Activated CD8-positive, alpha-beta memory T cell treated with anti-CD3 and anti-CD28 coated beads, Interleukin-2, amount 50 U/mL, for 48 hours (primary cell): ENCODE measurements at places on chromosomes 2 and 18.

GRCh38 chr2:95667480-95667879 is 75.7 kb downstream of the TRIM43 start:
- DNase-seq = no peak

DNA sequence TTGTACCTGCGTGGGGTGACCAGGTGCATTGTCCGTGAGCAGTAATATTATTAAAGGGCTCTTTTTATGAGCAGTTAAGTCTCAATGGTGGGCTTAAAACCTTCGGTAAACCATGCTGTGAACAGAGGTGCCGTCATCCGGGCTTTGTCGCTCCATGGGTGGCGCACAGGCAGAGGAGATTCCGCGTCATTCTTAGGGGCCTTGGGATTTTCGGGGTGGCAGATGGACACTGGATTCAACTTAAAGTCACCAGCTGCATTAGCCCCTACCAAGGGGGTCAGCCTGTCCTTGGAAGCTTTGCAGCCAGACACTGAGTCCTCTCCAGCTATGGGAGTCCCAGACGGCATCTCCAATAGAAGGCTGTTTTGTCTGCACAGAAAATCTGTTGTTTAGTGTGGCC is 107.7 kb downstream of the NFATC1 start:
- DNase-seq = peak; percentile 46

DNA sequence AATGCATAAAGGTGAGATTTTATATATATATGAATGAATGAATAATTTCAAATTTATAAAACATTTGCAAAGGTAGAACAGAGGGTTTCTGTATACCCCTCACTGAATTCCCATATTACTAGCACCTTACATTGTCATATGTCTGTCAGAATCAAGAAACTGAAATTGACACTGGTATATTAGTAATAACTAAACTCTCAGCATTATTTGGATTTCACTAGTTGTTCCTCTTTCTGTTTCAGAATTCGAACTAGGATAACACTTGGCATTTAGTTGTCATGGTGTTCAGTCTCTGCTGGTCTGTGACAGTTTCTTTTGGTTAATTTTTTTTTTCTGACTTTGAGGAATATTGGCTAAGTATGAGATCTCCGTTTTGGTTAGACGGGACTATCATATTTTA is 275.9 kb downstream of the DCC start:
- no peak for DNase-seq

GRCh38 chr2:160373666-160374065 is 119.9 kb downstream of the RBMS1 start:
- DNase-seq = no peak

DNA sequence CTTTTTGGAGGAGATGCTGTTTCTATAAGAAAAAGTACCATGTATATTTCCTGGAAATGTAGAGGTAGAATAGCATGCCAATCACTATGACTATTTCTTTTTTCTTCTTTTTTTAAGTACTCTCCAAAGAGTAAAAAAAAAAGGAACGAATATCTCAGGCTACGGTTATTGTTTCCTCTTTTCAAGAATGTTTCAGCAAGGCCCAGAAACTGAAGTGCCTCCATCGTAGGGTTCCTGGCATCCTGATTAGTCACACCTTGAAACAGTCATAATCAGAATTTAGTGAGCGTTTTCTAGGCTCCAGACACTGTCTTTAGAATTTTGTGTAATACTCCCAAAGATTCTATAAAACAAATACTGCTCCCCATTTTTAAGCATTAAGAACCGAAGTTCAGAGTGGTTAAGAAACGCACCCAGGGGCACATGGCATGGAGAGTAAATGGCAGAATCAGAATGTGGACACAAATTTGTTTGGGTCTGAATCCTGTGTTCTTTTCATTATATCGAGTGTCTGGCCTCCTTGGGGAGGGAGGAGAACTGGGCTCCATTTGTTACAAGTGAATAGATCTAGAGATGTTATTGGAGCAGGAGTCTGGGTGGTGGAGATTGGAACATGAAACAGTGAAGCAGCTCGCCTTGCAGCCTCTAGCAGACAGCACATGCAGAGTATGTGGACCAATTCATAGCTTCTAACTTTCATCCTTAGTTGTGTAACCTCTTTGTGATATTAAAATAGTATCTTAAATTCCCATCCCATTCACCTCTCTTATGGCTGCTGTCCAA is 26.7 kb downstream of the ZEB2 start:
- no peak for DNase-seq

DNA sequence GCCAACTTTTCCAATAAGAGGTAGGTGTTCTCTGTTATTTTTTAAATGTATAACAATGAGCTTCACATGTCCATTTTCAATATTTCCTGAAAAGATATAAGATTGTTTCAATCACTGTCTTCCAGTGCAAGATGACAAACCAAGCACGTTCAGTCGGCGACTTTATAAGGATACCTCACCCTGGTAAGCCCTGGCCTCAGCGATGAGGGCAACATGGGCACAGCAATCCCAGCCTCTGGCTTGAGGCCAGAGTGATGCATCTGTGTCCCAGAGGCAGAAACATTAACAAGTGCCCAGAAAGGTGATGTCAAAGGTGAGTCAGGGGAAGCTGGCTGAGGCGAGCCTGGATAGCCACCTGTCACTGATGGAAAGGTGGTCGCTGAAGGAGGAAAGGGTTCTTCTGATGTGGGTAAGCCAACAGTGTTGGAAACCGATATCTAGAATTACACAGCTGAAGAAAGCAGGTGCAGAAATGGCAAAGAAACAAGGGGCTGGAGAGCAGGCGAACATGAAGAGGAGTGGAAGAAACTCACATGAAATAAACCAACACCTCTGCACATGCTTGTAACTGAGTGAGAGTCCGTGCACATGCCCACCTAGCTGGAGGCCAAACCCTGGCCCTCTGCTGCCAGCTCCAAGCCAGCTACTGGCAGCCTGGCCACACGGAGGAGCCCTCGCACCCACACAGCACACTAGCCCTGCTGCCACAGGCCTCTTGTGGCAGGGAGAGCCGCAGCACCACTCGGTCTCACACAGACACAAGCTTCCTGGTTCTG is 65.5 kb downstream of the FBXO15 start:
- DNase-seq = peak; percentile 77

GRCh38 chr2:204018717-204019116 is 82.2 kb downstream of the ICOS start:
- no peak for DNase-seq

- DNase-seq = no peak
Measured at GRCh38 chr2:60499651-60500265, 53.7 kb downstream of the BCL11A start.

- no peak for DNase-seq
Measured at GRCh38 chr18:44602380-44602779, 78.3 kb upstream of the SETBP1 start.

DNA sequence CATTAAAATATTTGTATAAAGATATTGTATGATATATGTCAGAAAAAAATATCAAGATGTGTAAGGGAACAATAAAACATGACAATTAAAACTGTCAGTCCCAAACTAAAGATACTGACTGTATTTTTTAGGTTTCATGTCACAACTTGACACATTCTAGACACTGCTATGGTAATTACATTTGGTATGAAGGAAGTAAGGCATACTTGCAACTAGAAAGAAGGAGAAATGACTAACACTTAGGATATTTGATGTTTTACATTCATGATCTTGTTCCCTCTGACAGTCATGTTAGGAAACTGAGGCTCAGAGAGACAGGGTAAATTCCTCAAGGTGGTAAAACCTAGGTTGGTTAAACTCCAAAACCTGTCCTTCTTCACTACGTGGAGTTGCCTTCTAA is 68.3 kb downstream of the TMEFF2 start:
- no peak for DNase-seq

DNA sequence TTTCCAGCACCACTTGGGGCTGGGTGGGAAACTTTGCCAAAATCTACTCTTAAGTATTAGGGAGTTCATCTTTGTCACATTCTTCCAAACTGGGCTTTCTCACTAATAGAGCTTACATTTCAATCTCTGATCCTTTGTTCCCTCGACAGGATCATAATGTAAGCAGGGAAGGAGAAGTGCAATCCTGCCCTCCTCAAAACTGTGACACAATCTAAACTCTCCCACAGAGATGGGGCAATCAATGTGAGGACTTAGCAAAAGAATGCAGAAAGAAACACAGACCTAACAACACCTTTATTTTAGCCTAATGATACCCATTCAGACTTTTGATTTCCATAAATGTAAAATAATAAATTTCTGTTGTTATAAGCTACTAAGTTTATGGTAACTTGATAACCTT is 40.8 kb downstream of the DSEL start:
- no peak for DNase-seq

DNA sequence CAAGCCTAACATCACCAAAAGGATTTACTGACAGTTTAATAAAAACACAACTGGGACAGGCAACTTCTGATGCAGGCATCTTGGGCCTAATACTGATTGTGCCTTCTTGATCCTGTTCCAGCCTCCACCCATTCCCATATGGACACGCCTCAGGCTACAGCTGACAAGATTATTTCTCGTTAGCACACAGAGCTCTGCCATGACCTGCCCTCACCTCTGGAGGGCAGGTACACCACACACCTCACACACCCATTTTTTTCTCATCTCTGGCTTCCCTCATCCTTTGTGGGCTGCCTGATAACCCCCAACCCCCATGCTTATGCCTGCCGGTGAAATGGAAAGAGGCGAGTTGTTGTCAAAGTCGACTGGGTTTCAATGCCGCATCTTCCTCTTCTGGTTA is 147.0 kb downstream of the ANTXR1 start:
- DNase-seq = no peak

DNA sequence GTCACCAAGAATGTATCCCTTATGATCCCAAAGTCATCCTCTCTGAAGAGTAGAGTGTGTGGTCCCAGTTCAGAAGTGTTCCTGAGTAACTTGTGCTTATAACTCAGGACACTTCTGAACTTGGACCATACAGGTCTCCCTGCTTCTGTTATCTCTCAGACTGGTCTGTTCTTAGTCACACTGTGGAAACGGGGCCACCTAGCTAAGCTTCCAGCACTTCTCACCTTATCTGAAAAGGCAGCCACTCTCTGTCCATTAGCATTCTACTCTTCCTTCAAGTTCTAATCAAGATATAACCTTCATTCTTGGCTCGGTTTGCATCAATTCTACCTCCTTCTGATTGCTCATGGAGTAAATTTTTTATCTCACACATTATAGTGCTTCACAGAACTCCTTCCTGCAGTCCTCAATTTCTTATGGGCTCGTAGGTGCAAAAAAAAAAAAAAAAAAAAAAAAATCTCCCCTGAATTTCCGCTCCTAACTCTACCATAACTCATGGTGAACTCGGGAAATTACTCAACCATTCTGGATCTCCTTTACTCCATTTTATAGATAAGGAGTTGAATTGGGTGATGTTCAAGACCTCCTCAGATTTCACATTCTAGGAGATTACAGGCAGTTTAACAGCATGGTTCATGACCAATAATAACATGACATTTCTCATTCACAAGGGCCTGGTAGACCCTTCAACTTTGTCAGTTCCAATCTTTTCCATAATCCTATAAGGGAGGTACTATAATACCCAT is 108.4 kb downstream of the TACR1 start:
- DNase-seq = no peak

GRCh38 chr2:195824478-195824877 is 167.5 kb downstream of the SLC39A10 start:
- no peak for DNase-seq

DNA sequence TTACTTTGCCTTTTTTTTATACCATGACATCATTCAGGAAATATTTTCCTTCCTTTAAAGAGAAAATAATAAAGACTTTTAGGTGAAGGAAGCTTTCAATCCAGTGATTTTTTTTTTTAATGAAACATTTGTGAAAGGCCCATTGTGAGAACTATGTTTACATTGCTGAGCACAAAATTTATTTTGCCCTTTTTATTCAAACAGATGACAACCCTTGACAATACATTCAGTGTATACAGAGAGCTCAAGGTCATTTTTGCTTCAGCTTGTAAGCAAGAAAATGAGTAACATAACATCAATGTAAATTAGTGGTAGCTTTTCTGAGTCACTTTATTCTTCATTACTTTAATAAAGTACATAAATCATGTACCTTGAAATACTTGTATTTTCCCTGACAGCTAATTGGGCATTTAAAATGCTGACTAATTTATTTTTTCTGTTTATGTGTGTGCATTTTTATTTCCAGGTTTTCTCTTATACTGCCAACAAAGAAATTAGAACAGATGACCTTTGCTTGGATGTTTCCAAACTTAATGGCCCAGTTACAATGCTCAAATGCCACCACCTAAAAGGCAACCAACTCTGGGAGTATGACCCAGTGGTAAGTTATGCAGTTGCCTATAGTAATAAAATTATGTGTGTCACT is 121.6 kb downstream of the GALNT1 start:
- DNase-seq = no peak

DNA sequence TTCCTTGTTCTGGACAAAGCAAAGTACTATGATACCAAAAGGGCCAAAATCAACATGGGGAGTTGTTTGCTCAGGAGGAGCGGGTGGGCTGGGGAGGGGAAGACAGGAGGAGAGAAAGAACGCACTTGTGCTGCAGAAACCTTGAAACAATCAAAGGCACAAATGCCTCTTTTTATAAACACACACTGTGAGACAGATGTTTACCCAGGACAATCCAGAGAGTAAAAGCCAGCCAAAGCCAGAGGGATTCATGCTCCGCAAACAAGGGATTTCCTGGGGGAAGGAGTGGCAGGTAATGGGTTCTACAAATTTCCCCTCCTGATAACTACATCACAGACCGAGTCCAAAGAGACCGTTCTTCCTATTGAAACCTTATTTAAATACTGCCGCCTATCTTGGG is 323.5 kb upstream of the SKOR2 start:
- no peak for DNase-seq

DNA sequence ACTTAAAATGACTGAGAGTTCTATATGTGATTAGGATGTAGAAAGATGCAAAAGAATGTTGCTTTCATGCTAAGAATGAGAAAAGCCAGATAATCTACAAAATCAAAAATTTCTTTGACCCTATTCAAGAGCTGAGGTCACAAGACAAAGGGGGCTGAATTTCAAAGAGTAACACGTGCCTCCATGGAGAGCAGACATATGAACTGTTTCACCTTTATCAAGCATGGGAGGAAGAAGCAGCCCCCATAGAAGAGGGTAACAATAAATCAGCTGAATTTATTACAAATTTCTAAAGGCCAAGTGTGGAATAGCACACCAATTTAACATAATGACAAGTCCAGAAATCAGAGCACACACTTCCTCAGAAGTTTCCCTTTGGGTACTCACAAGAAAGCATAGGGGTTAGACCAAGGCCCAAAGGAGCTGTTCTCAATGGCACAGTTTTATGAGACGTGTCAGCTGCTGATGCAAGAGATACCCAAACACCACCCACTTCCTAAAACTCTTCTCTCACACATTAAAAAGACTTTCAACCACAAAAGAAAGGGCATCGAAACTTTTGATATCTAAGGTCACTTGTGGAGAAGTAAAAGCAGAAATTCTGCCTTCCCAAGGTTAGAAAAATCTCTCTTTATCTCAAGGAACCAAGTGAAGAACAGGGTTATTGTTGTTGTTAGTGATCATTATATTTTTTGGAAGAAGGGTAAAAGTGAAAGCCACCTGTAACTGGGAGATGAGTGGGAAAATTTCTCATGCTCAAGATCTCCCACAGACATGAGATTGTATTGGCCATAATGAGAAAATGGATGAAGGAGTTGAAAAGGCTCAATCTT is 950.1 kb downstream of the TRIB2 start:
- DNase-seq = no peak
